ENCODE measurements at places on chromosomes 3 and 15.

- DNase-seq: peak; percentile 69
These were observed 408.9 kb upstream of the THBS1 start for GRCh38 chr15:39171944-39172368.

- DNase-seq: peak; percentile 82
These were observed 20.5 kb downstream of the RBPMS2 start for GRCh38 chr15:64754663-64755426.

- no peak for DNase-seq
These were observed 201.6 kb downstream of the EDEM1 start for GRCh38 chr3:5389057-5389456.

DNA sequence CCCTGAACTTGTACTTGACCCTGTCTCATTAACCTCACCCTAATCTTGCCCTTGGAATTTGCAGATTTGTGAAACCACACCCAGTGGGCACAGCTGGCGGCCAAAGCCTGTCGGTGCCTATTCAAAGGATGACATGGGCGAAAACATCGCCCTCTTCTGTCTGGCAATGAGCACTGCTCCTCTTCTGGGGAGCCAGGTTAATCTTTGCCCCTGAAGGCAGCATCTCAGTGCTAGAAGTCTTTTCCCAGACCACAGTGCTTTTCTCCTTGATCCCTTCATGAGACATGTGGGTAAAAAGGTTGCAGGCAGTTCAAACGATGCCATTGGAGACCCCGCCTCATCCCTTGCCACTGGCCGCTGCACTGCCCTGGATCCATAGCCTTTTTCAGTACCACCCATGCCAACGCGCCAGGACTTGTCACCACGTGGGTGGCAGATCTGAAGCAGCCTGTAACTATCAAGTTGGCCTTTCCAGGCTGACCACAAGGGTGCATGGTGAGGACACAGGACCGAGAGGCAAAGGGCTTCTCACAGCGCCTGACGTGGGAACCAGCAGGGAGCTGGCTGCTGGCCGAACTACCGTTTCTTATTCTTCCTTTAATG, 6.5 kb upstream of the DNASE1L3 start:
- peak; percentile 77 for DNase-seq

GRCh38 chr3:139328356-139328755, 15.5 kb upstream of the MRPS22 start:
- DNase-seq: no peak

GRCh38 chr3:150762662-150763121, 277 bp downstream of the SIAH2 start:
- DNase-seq: no peak

- no peak for DNase-seq
These were observed 2.5 kb downstream of the ONECUT1 start for GRCh38 chr15:52787549-52788098.

DNA sequence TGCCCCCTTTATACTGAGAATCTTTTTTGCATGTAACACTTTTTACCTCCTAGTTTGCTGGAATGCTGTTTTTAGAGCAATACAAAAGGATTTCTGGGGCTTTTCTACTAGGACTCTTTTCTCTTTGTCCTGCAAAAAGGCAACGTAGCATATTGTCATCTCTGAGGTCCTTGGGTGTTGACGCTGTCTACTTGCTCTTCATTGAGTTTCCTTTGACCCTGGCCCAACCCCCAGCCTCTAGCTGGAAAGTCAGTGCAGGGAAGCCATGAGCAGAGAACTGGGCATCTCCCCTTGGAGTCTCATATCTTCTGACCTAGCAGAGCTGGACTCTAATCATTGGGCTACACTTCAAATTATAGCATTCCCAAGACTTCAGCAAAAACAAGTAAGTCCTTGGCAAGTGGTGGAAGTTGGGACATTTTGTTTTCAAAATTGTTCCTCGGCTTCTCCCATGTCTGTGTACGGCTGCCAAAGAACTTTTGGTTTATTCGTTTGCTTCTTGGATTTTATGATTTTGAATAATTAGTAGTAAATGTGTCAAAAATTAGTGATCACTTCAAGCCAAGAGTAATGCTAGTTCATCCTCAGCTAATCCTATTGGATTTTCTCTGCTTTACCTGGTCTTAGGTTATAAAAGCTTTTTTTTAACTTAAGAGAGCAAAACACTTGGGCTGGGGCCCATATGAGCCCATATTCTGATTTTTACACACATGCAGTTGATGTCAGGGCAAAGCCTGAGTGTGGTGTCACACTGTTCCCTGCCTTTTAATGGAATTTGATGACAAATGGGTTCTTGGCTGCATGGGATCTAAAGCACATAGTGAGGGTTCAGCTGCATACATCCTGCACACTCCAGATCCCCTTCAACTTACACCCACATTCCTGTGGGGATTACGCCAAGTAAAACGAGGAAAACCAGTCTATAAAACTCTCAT, 419.5 kb upstream of the C2CD4B start:
- DNase-seq: no peak
